Activated T-cell treated with anti-CD3 and anti-CD28 coated beads, Interleukin-2, amount 50 U/mL, for 48 hours (primary cell): ENCODE measurements at places on chromosomes 5 and 9.

- no peak for DNase-seq
These were observed 196.1 kb downstream of the MPDZ start for GRCh38 chr9:13083366-13083765.

- no peak for DNase-seq
These were observed 62.8 kb upstream of the VCAN start for GRCh38 chr5:83408719-83409118.

GRCh38 chr5:58921159-58921558 is 338.3 kb downstream of the RAB3C start:
- DNase-seq = no peak

GRCh38 chr9:75120686-75121085 is 32.4 kb downstream of the OSTF1 start:
- DNase-seq = no peak

GRCh38 chr9:129262261-129262660 is 84.2 kb upstream of the IER5L start:
- DNase-seq = no peak

GRCh38 chr9:35616681-35617459 is 1.3 kb downstream of the CD72 start:
- peak; percentile 80 for DNase-seq

DNA sequence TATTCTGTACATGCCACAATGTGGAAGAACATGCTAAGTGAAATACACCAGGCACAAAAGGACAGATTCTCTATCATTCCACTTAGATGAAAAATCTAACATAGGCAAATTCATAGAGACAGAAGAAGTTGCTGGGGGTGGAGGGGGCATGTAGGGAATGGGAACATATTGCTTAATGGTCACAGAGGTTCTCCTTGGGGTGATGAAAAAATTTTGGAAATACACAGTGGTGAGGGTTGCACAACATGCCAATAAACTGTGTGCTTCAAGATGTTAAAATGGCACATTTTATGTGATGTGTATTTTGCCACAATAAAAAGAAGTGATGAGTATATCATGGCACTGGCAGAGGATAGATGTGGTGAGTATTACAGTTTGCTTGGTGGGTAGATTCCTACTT is 111.9 kb downstream of the SUSD1 start:
- no peak for DNase-seq

DNA sequence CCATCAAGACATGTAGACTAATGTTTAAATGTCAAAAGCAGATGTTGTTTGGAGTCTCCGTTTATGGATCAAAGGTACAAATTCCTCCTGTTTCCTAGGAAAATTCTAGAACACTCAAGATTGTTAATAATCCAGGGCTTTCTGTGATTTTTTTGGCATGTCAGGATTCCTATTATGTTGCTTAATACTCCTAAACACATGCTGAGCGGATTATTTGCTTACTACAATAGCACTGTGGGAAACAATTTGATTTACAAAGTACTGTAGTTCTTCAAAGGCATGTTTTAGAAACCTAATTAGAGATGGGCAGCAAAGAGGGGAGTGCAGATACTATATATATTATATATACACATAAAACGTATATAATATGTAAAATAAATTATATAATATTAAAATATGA is 19.0 kb upstream of the SCAMP1 start:
- DNase-seq = no peak

GRCh38 chr5:90386099-90386710 is 23.4 kb downstream of the CETN3 start:
- no peak for DNase-seq

DNA sequence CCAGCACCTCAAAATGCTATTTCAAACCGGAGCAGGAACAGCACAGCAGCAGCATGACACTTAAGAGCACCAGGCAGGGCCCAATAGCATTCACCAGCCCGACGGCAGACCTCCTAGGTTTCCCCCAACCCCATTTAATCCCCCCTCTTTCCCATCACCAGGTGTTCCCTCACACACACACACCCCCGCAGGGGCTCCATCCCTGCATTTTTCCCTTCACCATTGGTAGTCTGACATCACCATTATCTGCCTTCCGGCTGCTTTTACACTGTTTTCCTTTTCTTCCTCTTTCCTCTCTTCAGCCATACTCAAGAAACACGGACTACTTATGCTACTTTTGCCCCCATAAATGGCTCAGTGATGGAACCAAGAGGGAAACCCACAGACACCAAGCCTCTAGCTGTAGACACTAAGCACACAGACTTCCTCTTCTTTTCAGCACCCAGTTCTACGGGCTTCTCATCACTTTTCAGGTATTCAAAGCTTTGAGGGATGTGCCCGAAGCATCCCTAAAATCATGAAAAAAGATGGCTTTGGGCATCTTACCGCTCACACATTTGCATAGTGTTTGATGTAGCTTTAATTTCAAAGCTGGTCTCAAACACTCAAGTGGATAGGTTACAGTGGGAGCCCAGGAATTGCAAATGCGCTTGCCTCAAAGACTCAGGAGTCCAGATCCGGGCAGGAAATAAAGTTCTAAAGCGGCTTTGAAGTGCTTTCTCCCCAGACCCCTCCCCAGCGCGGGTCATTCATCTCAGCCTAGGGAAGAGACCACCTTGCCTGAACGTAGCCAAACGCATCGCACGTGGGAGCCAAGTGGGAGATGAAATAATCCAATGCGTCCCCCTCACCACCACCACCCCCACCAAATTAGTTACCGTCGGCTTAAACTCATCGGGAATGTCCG is 141.5 kb downstream of the TSSK1B start:
- DNase-seq = peak; percentile 43

DNA sequence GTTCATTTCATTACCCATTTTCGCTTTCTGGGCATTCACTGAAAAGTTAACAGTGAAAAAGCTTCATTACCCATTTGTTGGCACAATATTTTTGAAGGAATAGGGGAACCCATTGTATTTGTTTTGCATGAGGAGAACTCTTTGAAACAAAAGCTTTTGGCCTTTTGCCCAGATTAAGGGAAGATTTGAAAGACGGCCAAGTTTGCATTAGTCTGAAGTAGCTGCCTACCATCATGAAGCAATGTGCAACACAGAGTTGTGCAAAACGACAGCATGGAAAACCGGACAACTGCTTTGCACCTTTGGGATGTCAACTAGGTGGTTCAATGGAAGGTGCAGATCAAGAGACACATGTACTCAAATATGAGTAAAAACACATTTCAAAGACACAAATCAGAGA is 84.9 kb downstream of the TRPM3 start:
- DNase-seq = no peak

GRCh38 chr5:65823204-65823603 is 101.2 kb downstream of the NLN start:
- no peak for DNase-seq

DNA sequence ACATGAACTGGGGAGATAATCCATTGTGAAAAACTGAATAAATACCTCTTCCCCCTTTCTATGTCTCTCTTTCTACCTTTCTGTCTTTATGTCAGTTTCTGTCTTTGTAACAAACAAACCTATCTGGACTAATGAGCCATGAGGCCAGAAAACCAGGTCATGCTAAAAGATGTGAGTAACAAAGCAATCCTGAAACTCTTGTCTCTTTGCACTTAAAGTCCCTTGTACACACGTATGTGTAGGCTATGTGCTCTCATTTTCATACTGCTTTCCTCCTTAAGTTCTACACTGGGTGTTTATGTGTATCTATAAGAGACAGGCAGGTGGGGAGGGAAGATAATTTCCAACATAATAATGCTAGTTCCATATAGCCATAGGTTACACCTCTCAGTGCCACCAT is 123.8 kb upstream of the PTGER4 start:
- DNase-seq = no peak

DNA sequence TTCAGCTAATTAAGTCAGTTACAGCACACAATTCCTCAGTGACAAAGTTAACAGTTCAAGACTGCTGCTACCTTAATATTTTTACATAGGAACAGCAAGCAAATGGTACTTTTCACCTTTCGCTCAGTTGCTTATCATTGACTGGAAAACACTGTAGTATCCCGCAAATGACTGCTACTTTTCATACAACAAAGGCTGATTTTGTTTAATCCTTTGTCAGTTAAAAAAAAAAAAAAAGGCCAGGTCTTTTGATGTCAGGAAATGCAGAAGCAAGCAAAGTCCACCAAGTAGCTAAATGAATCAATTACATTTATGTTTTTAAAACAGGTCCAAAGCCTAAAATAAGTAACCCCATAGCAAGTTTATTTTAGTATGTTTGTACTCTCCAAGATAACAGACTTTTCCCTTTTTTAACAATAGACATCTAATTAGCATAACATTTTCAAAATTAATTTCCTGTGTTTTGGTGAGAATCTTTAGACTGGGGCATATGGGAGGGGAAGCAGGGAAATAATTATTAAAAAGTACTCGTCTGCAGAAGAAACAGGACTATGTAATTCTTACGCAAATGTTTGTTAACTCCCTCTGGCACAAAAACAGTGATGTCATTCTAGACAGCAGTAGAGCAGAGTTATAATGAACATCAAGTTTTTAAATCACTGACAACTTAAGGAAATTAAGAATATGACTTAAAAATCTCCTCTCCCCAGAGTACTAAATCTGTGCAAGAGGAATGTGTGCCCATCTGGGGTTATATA is 9.6 kb downstream of the PFDN1 start:
- no peak for DNase-seq

DNA sequence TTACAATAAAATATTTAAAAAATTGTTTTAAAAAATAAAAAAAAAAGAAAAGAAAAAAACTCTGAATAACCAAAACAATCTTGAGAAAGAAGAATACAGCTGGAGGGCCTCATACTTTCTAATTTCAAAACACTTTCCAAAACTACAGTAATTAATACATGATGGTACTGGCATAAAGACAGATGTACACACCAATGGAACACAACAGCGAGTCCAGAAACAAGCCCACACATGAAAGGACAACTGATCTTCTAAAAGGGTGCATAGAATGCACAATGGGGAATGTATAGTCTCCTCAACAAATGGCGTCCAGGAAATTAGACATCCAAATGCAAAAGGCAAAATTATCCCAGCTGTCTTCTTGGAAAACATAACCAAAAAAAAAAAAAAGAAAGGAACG is 99.6 kb downstream of the LURAP1L start:
- DNase-seq = no peak

DNA sequence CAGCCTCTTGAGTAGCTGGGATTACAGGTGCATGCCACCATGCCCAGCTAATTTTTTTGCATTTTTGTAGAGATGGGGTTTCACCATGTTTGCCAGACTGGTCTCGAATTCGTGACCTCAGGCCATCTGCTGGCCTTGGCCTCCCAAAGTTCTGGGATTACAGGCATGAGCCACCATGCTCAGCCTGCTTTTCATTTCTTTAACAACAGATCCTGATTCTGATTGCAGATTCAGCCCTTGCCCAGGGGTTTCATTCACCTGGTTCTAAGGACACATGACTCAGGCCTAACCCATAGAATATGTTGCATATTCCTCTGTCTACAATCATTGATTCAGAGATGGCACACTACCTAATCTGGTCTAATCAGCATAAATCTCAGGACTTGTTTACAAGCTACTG is 56.1 kb upstream of the CCDC112 start:
- no peak for DNase-seq

DNA sequence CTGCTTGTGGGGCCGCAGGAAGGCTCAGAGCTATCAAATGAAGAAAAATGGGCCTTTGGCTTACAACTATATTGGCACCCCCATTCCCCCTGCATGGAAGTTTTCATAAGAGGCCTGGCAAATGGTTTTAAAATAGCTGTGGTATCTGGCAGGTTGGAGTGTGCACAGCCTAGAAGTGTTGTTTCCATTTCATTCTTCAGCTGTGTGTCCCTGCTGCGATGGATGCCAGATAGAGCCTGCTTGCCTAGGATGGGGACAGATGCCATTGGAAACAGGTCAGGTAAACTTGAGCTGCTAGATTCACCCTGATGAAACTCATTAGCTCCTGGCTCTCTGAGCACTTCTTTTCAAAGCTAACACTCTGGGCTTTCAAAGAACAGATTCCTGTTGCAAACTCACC is 183.3 kb downstream of the IRX1 start:
- DNase-seq = no peak

DNA sequence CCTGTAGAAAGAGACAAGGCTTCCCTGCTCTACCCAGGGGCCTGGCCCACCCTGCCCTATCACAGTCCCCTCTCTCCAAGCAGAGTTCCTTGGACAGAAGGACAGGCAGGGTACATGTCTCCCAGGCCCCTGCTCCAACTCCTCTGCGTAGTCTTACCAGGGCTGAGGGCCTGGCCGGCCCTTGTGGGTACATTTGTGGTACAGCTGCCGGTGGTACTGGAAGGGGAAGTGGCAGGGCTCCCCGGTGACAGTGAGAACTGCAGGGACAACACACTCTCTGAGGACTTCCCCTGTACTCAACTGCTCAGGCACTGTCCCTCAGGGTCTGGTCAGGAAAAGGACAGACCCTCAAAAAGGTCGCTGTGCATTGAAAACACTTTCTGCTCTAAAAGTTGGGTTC is 3.6 kb downstream of the F12 start:
- DNase-seq = no peak

DNA sequence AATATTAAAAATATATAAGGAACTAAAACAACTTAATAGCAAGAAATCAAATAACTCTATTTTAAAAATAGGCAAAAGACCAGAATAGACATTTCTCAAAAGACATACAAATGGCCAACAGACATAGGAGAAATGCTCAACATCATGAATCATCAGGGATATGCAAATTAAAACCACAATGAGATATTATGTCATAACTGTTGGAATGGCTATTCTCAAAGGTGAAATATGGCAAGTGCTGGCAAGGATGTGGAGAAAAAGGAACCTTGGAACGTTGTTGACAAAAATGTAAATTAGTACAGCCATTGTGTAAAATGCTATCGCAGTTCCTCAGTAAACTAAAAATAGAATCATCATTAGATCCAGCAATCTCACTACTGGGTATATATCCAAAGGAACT is 468.5 kb downstream of the NFIB start:
- DNase-seq = no peak

- peak; percentile 49 for DNase-seq
These were observed 642 bp downstream of the SV2C start for GRCh38 chr5:76083555-76084495.

DNA sequence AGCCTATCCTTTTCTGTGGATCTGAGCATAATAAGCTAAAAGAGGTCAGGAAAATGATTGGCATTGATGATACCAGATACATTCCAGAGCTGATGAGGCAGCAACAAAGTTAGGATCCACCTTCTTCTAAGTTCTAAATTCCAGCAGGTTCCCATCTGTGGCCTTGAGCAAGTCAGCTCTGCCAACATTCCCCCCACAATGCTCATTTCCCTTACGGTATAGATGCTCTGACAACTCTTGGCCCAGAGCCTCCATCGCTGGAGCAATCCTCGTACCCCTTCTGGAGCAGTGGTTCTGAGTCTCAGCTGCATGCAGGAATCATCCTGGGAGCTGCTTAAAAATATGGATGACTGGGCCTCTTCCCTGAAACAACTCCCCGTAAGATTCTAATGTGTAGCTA is 78.1 kb downstream of the MED27 start:
- no peak for DNase-seq

DNA sequence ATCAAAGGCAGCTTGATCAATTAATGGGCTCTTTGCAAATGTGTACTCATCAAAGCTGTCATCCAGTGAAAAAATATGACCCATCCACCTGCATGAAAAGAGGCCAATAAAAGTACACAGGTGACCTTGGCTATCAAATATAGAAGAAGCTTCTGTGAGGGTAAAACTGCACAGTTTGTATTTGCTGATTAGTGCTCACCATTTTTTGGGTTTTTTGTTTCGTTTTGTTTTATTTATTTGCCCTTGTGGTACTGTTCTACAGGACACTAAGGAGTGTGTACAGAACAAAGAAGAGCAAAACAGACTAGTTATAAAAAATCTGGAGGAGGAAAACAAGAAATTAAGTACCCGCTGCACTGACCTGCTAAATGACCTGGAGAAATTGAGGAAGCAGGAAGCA is 101.3 kb downstream of the CNTLN start:
- no peak for DNase-seq

- DNase-seq = no peak
These were observed 12.9 kb downstream of the MYORG start for GRCh38 chr9:34363619-34364351.
